Lower lobe of right lung (tissue), 2 donors: ENCODE measurements at places on chromosomes 3 and 15. TPM values are rescaled to one million over a fixed set of nuclear protein-coding genes. Genes with fewer than 3 reads are reported as not detected.

DNA sequence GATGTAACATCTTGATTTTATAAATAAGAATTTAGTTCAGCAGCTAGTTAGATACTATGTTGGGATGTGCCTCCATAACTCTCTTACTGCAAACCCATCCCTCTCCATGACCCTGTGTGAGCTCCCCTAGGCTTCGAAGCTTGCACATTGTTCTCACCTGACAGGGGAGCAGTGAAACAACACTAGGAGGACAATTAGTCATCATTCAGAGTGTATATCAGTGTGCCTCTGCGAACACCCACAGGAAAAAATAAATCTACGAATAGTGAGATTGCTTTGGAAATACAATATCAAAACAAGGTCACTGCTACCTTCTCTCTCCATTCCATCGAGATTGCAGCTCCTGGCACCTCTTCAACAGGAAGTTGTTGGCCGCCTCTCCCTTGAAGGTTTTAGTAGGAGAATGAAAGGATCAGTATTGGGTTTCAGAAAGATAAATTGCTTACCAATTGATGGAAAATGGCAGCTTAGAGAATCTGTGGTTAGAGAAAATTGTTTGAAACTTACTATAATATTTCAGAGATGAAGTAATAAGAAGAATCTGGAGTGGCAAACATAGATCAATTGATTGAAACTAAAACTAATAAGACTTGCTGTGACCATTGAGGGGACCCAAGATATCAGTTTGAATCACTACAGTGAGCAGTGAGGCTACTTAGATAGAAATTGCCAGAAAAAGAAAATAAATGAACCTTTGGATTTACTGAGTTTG is 103.2 kb downstream of the CHL1 start:
- no peak for DNase-seq

- DNase-seq: no peak
These were observed 561 bp downstream of the RPAP1 start for GRCh38 chr15:41543521-41543870.

DNA sequence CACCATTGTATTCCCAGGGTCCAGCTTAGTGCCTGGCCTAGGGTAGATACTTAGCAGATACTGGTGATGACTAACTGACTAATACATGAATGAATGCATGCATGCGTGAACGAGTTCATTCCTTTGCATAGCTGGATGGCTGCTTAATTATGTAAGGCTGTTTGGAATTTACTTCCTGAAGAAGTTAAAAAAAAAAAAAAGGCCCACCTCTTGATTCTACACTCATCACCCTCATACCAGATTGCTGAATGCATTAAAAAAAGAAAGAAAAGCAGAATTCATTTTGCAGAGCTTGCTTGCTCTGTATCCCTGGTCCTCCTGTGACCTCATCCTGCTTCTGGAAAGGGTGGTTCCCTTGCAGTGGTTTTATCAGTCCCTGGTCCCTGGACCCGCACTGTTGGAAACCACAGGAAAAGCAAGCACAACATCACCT is 277.6 kb upstream of the CFAP20DC start:
- no peak for DNase-seq

GRCh38 chr3:193347521-193348501 is 30.7 kb downstream of the ATP13A5 start:
- no peak for DNase-seq

GRCh38 chr15:58908550-58909309 is 24.7 kb downstream of the SLTM start:
- no peak for DNase-seq

GRCh38 chr15:101675796-101676582 is 23.8 kb upstream of the TM2D3 start:
- DNase-seq: no peak

DNA sequence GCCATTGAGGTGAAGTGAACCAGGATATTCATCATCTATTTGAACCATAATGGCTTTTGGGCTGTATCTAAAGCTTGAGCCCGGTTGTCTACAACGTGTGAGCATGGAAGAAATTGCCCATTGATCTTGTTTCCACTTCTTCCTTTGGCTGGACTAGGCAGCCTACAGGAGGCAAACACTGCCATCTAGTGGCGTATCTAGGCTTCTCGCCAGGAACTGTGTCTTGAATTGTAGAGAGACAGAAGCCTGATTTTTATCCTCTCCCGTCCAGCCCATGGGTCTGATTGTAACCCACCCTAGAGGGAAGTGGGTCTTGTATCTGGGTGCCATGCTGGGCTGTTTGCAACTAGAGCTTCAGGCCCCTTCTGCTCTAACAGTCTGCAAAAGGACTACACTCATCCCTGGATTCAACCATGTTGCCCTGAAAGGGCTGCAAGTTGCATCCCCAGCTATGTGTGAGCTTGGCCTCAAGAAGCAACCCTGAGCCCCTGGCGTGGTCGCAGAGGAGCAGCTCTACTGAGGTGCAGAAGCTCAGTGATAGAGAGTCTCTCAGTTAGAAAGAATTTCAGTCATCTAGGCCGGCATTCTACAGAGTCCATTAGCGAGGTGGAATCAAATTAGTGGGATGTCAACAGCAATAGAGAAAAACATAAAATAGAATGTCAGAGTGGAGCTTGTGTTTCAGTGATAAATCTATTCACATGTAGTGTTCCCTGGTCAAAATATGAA is 170.2 kb upstream of the UMPS start:
- DNase-seq: peak; percentile 57

The LRRC58 gene
- total RNA-seq: 19.5 TPM

DNA sequence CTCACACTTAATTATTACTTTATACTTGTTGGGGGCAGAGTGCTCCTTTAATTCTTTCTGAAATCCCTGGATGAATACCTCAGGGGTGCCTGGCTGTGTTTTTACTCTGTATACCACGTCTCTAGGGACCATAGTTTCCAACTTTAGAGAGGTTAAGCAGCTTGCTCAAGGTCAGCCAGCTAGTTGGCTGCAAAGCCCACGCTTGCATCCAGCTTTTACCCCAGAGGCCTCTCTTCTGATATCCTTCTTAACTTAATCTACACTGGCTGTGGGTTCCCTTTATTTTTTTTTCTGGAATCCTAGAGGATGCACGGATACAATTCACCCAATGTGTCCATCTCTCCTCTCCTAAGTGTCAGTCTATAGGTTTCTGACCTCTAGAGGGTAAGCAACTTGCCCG is 1.4 kb downstream of the PDZRN3 start:
- no peak for DNase-seq

- no peak for DNase-seq
These were observed 22.9 kb downstream of the H1-8 start for GRCh38 chr3:129565902-129566301.

The MGLL gene
- total RNA-seq: 132 TPM

GRCh38 chr3:113927556-113927955 is 20.3 kb upstream of the ZDHHC23 start:
- DNase-seq: no peak

- DNase-seq: no peak
These were observed 10.9 kb downstream of the APH1B start for GRCh38 chr15:63288342-63288741.

- DNase-seq: no peak
These were observed 39.4 kb downstream of the AMOTL2 start for GRCh38 chr3:134334901-134335280.

- no peak for DNase-seq
These were observed 326.6 kb downstream of the ARPP21 start for GRCh38 chr3:35965908-35966307.

GRCh38 chr3:16378920-16379319 is 113.9 kb downstream of the OXNAD1 start:
- no peak for DNase-seq

- DNase-seq: no peak
These were observed 104.2 kb downstream of the IQCH start for GRCh38 chr15:67358812-67359211.

The LIPH gene
- 29.7 TPM for total RNA-seq

DNA sequence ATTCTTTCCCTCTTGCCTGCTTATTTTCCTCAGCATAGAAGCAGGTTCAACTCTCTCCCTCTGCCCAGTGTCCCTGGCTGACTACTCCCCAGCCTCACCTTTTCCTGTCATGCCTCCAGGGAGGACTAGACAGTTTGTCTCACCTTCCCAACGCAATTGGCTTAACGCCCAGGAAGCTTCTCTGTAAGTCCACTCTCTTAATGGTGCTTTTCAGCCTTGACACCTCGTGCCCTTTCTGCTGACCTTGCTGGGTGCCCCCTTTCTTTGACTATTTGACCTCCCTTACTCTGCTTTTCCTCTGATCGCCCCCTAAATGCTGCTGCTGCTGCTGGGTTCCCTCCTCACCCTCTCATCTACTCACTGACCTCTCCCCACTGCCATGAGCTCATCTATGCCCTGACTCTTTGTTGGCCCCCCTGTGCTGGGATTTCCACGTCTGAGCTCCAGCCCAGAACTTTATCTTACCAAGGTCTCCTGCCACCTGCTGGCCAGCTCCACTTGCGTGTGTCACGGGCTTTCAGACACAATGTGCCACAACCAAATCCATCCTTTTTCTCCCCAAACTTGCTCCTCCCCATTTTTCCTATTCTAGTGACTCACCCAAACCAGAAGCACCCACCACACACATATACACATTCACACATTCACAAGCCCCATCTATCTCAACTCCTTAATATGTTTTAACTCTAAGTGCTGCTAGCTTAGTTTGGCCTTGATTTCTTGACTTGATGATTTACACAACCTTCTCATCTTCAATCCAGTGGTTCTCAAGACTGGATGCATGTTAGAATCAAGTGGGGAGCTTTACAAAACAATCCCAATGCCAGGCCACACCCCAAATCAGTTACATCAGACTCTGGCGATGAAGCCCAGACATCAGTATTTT is 16.6 kb downstream of the EPB42 start:
- no peak for DNase-seq

GRCh38 chr15:65914386-65914785 is 45.1 kb downstream of the RAB11A start:
- DNase-seq: no peak

The TIPIN gene
- total RNA-seq: 6.9 TPM

GRCh38 chr15:75823860-75824613 is 19.2 kb upstream of the UBE2Q2 start:
- no peak for DNase-seq

DNA sequence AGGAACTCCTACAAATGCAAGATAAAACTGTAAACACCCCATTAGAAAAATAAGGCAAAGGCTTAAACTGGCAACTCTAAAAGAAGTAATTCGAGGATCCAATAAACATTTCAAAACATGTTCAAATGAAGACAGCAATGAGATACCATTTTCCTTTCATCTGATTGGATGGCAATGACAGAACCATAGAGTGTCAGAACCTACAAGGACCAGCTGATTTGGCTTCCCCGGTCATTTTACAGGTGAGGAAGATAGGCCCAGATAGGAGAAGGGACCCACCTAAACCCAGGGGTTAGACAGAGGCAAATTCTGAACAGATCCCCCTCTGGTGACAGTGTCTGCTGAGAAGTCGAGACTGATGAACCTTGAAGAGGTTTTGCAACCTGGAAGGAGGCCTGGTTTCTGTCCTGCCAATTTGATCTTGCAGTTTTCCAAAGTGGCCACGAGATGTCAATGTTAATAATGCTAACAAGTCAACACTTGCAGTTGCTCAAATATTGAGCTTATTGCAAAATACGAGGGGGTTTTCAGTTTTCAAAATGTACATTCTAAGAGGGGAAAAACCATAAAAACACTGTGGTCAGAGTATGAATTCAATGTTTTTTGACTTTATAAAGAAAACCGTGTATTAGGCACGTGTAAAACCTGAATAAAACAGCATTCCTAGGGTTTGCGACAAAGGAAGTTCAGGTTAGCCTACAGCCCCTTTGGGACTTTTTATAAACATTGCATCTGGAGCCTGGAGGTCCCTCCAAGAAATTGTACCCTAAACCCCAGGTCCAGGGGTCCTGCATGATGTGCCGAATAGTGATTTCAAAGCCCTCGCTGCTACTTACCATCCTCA is 21.5 kb downstream of the CFAP161 start:
- no peak for DNase-seq

DNA sequence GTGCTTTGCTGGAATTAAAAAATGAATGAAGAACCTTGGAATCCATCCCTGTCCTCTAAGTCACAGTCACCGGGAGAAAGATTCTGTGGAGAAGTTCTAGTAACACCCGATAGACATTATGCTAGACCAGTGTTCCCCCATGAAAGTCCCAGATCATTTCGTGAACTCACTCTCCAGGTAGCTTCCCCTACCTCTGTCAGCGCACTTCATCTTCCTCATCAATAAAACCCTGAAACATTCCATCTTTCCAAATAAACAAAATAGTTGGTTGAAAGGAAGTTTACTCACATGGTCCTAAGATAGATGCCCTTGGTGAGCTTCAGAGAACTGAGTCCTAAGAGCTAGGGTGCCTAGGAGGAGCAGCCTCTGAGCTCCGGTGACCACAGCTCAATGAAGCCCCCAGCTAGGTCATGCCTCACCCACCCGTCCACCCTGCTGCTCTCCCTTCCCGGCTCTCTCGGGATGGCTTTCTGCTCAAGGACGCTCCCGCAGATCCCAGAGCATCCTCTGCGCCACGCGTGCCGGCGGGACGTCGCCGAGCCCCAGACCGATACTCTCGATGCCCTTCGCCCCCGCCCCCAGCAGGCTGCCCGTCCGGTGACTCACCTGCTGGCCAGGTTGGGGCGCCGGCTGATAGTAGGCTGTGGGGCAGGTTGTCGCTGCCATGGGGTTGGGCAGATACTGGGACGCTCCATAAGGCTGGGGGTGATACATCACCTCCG is 776 bp downstream of the VGLL3 start:
- DNase-seq: peak; percentile 51

DNA sequence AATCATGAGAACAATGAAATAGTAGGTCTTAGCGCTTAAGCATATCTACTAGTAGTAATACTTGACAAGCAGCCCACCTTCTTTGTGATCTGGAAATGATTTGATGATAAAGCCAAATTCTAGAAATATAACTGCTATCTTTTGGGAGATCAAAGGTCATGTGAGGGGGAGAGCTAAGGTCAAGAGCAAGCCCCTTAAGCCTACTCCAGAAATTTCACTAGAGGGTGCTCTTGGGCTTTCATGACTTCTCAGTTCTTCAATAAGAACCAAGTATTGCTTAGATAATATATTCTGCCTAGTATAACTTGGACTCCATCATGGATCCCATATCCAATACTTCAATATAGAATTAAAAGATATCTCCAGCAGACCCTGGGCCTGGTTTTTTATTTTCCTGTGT is 319.6 kb downstream of the ZBTB20 start:
- no peak for DNase-seq

DNA sequence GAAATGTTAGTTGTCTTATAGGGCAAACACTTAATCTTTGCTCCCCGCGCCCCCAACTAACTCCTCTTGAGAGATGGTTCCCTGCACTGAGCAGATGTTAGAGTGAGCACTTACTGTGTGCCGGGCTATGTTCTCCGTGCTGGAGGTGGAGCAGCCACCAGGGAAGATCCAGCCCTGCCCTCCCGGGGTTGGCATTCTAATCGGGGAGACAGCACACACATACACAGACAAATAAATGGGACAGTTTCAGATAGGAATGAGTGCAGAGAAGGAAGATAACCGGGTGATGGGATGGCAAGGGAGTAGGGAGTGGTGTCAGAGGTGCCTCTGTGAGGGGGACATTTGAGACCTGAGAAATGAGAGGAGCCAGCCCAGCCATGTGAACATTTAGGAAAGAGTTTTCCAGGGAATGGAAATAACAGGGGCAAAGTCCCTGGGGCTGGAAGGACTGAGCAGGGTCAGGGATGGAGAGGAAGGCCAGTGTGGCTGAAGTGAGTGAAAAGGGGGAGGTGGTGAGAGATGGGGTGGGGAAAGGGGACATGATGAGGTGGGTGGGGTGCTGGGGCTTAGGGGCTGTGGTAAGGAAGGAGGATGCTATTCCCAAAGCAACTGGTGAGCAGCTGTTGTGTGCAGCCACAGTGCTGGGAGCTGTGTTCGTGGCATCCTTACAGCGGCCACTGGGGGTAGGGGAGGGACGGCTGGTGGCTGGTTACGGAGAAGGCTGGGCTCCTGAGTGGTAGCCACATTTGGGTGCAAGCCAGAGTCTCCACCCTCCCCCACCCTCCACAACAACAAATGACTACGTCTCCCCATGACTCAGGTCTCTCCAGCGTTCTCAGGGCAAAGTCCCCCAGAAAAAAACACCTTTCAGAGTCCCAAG is 15.4 kb upstream of the FGD5 start:
- DNase-seq: no peak
